ENCODE measurements at places on chromosomes 6 and 20.

DNA sequence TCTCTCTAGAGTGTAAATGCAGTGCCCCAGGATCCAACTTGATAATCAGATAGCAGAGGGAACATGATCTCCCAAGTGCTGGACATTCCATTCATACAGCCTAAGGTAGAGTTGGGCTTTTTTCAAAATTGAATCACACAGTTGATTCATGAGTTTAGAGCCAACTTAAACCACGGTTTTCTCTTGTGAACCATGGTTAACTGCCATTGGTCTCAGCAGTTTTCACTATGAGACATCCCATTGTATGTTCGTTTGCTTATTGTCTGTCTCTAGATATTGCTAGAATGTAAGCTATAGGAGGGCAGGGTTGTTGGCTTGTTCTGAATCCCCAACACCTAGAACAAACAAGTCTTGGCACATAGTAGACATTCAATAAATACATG, 37.2 kb upstream of the TAF8 start:
- no peak for DNase-seq

- DNase-seq, result no peak
Measured at GRCh38 chr6:18820725-18821124, 433.6 kb downstream of the RNF144B start.

DNA sequence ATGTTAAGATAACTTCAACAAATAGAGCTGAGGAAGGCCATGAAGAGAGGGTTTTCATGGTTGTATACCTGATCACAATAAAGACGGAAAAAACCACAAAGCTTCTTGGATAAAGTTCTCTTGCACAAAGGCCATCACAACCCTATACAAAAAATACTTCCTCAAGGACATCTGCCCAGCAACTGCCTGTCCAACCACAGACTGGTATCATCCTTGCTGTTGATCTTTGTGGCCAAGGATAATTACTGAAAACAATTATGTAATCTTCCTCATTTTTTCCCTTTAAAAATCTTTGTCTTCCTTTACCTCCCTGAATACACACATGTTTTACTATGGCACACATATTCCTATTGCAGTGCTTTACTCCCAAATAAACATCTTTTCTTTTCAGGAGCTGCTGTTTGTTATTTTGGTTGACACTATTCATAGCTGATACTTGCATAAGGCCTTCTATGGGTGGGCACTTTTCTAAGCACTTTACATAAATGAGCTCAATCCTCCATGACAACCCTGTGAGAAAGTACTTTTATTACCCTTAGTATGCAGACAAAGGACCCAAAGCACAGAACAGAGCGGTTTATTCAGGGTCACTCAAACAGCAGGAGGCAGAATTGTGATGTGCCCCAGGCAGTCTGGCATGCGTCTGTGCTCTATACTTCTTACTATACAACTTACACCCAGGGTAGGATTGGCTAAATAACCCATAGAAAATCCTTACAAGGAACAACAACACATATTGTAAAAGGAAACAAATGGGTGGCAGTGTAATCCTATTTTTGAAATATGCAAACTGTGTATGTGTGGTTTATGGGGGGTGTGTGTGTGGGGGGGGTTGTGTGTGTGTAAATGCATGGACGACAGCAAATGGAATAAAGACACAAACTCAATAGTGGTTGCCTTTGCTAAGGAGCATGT, 35.1 kb downstream of the SNRNP48 start:
- no peak for DNase-seq

DNA sequence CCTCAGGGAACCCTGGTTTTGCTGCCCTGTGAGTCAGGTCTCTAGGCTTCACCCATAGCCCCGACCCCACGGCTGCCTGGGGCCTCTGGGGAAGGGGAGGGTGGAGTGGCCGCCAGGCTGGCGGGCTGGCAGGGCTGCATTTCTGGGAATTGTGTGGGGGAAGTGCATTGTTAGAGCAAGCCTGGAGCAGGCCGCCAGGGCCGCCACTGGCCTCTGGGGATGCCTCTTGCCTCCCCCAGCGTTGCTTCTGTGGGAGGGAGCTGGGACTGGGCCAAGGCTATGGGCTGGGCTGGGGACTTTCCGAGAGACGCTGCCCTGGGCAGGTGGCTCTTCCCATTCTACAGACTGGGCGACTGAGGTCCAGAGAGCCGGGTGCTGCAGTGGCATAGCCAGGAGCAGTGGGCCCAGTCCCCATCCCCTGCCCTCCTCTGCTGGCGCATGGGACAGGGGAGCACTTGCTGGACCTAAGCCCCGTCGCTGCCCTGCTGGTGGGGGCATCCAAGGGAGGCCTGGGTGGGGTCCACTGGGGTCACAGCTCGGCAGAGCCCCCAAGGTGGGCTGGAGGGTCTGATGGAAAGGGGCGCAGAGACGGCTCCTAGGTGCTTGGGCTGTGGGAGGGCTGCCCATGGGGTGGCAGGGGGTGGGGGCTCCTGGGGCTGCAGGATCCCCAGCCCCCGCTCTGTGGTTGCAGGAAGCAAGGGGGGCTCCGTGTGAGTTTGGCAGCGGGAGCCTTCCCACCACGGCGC, 6.6 kb upstream of the SOX18 start:
- no peak for DNase-seq

DNA sequence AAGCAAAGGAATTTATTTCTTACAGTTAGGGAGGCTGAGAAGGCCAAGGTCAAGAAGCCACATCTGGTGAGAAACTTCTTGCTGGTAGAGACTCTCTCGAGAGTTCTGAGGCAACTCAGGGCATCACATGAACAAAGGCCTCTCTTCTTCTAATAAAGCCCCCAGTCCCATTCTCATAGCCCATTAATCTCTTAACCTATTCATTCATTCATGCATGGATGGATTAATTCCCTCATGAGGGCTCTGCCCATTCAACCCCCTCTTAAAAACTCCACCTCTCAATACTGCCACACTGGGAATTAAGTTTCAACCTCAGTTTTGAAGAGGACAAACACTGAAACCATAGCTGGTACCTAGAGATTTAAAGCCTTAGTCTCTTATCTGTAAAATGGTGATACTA, 217.9 kb upstream of the SPTLC3 start:
- DNase-seq, result no peak

DNA sequence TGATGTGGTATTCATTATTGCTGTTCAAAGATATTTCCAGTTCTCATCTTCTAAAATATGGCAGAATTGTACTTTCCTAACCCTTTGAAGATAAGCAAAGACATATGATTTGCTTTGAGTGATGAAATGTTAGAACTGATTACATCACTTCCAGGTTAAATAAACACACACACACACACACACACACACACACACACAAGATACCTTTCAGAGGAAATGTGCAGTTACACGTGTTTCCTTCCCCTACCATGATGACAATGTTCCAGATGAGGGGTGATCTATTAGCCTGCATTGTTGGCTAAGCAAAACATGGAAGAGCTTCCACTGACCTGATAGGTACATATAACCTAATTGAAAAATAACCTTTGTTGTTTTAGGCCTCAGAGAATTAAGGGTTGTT, 11.7 kb upstream of the FRK start:
- no peak for DNase-seq

- DNase-seq, result no peak
Measured at GRCh38 chr20:61803416-61803914, 262.2 kb downstream of the TAF4 start.

- DNase-seq, result no peak
Measured at GRCh38 chr20:10312111-10312510, 93.5 kb downstream of the SNAP25 start.

DNA sequence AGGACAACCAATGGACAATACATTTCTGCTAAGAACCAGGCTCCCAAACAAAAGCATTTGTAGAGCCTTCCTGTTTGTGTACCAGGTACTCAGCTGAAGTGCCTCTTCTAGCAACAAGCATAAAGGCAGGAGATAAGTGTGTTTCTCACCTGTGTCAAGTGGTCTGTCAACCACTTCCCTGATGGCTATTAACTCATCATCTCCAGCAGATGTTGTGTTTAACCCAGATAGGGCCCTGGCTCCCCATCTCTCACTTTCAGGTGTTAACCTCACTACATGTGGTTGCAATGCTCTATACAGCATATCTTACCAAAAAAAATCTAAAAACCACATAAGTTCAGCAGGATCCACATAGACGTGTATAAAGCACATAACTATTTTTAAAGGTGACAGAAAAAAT, 9.6 kb upstream of the IL17A start:
- DNase-seq, result peak; percentile 4

GRCh38 chr6:106134087-106134770, 48.1 kb downstream of the PRDM1 start:
- DNase-seq, result no peak

DNA sequence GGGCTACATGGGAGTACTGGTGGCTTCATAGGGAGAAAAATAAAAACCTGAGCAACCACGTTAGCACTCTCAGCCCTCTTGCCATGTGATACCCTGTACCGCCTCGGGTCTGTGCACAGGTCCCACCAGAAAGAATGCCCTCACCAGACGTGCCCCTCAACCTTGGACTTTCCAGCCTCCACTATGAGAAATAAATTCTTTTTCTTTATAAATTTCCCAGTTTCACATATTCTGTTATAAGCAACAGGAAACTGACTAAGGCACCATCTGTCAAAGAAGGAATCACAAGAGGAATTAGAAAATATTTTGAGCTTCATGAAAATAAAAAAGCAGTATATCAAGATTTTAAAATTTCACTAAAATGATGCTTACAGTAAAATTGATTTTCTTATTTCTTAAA, 168.4 kb upstream of the BMP5 start:
- DNase-seq, result no peak

GRCh38 chr20:33370291-33370690, 31.0 kb downstream of the CDK5RAP1 start:
- peak; percentile 79 for DNase-seq

GRCh38 chr6:33607784-33608161, 13.3 kb upstream of the ITPR3 start:
- no peak for DNase-seq

- no peak for DNase-seq
Measured at GRCh38 chr6:10393544-10394225, 21.2 kb downstream of the TFAP2A start.

DNA sequence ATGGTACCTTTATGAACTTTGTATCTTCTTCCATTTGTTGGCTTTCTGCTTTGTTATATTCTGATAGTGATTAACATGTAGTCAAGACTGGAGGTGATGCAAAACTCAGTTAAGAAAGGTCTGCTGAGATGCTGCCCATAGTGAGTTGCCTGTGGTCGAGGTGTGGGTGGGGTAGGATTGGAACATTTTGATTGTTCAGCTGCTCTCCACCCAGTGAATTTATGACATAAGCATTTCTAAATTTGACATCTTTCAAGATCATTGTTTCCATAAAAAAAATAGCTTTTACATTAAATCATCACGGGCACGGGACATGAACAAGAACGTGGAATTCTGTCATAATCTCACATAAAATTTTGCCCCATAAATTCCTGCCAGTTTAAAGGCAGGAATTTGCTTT, 146.6 kb upstream of the POU3F2 start:
- DNase-seq, result no peak
